ENCODE measurements at places on chromosomes 7 and 10.
A peak's percentile ranks its signal among the peaks of the same experiment; 100 is the strongest.

GRCh38 chr10:56561336-56561735 lies 200.3 kb upstream of the ZWINT start:
- DNase-seq = no peak

DNA sequence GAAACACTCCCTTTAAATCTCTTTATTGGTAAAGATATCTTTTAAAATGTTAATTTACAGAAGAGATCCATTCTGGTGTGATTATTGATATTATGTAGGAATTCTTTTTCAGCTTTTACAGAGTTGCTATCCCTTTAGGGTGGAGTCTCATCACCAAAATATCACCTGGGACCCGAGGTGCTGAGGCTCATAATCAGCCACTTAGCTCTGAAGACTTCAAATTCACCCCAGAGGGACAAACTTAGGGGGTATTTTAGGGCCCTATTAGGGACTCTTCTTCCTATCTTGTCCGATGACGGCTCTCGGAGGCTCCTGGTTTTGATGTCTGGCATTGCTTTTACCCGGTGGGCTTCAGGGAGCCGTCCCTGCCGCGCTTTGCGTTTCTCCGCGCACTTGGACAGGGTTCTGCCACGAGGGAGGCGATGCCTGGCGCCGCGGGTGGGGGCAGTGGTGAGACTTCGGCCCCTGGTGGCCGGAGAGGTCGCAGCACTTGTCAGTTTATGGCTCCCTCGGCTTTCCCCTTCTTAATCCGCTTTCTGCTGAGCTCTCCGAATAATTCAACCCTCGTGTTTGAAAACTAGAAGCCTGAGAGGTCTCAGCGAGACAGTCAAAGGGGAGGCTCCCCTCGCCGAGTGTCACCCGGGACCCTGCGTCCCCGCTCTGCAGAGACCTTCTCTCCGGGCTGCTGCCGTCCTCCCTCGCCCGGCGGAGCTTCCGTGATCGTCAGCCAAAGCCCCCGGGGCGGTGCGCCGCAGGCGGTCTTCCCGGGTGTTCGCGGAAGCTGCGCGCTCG lies 27.8 kb downstream of the RBM20 start:
- peak; percentile 78 for DNase-seq

DNA sequence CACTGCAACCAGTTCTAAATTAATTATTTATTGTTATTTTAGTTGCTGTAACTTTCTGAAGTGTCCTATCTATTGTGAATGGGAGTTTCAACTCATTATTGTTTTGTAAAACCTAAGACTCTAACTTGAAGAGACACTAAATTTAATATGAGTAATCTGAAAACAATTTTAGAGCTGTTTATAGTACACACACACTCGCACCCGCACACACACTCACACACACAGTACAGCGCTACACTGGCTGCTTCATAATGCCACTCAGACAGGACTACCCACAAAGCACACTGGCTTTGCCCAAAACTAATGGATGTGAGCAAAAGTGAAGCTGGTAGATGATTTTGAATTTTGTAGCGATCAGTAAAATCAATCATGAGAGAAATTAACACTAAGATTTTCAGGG lies 238.9 kb upstream of the ETV1 start:
- no peak for DNase-seq

DNA sequence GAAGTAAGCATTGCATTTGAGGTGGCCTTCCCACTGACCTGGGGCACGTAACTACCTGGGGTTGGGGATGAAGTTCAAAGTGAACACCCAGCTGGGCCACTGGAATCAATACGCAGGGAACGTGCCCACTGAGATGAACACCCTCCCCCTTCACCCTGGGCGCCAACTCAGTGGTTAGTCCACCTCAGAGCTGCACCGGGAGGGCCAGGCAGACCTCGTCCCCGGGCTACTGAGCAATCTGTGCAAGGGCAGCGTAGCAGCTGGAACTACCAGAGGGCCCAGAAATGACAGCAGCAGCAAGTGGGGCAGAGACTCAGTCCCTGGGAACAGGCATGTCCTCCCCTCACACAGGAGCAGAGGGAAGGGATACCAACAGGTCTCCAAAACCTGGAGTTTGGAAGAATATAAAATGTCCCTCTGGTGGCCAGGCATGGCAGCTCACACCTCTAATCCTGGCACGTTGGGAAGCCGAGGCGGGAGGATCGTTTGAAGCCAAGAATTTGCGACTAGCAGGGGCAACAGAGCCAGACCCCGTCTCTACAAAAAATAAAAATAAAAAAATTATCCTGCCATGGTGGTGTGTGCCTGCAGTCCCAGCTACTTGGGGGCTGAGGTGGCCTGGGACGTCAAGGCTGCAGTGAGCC lies 143.9 kb downstream of the SH3PXD2A start:
- no peak for DNase-seq

- DNase-seq = peak; percentile 54
Observed at GRCh38 chr7:41247143-41247865, 455.6 kb downstream of the INHBA start.

- DNase-seq = no peak
Observed at GRCh38 chr7:45153233-45153632, 4.4 kb upstream of the RAMP3 start.

GRCh38 chr10:75010373-75010772 lies 101.1 kb upstream of the SAMD8 start:
- DNase-seq = no peak

GRCh38 chr10:49129376-49129775 lies 4.4 kb downstream of the FAM170B start:
- no peak for DNase-seq

DNA sequence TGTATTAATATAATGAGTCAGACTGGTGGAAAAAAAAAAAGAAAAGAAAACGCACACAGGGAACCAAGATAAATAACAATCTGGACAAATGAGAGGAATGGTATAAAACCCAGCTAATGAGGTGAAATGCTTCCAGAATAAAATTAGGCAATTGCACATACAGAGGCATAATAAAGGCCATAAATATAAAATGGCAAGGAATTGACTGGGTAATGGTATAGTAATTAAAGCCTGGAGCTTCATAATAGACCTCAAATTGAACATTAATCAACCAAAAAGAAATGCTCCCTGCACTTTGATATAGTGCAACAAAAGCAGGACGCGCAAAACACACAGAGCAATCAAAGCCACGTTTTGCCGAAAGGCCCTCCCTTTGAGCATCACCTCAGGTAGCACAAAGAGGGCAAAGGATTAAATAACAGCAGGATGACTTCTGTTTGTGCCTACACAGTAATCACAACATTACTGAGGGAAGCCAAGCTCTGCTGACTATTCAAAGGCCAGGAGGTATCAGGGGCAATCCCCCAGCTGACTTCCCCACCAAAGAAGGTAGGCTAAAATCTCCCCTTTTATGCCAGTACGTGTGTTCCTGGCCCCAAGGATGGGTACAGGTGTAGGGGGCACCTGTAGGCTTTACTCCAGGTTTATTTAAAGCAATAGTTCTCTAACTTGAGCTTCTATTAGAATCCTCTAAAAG lies 343.7 kb downstream of the ELMO1 start:
- DNase-seq = no peak

DNA sequence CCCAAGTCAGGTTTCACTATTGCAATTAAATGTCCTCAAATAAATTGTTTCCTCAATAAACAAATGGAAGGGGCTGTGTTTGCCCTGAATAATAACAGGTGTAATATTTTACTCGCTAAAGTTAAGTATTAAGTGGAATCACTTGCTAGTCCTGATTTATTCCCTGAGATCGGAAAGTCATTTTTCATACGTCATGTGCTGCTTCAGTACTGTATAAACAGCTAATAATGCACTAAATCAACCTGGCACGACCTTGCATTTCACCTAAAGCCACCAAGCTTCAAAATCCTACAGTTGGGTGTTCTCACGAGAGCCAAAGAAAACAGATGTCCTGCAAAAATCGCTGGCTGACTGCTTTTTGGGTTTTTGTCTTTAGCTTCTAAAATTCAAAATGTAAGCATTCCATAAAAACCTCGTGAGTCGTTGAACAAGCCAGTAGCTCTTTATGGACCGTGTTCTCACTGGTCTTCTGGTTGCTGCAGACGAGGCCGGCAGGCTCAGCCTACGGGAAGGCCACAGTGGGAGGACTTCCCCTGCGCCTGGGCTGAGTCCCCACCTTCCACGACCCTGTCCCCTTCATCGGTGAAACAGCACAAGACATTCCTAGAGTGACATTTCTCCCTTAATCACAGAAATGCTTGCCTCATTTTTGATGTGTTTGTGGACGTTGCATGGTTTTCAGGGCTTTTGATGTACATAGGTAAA lies 17.9 kb upstream of the MNX1 start:
- DNase-seq = no peak

DNA sequence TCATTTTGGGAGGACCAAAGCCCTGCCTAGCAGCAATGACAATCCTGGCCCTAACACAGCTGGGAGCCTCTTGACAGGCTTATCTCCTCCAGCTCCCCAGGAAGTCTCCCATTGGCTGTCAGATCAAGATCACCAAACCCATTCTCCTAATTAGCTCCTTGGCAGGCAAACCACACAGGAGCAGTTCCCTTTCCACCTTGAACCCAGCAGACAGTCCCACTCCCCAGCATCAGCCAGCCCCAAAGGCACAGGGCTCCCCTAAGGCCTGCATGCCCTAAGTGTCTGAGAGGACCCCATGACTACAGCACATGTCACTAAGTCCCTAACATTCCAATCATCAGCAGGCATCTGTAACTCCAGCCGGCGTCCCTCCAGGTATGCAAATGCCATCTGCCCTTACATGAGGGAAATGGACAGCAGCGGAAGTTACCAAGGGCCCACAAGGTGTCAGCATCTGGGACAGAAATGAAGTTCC lies 348.5 kb downstream of the KCNMA1 start:
- DNase-seq = no peak

DNA sequence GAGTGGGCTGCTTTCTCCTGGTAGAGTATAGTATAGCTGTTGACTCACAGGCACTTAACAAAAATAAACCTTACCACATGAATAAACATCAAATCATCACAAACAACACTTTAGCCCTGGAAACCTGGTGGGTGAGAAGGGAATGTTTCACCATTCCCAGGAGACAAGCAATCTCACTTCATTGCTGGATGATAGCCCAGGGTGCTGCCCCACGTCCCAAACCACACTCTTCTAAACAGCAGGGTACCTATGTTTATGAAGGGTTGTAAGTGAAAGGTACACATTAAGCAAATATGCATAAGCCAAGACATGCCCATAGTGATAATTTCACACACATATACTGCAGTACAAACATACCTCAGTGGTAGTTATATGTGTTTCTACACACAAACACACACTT lies 276.2 kb downstream of the FGFR2 start:
- no peak for DNase-seq

DNA sequence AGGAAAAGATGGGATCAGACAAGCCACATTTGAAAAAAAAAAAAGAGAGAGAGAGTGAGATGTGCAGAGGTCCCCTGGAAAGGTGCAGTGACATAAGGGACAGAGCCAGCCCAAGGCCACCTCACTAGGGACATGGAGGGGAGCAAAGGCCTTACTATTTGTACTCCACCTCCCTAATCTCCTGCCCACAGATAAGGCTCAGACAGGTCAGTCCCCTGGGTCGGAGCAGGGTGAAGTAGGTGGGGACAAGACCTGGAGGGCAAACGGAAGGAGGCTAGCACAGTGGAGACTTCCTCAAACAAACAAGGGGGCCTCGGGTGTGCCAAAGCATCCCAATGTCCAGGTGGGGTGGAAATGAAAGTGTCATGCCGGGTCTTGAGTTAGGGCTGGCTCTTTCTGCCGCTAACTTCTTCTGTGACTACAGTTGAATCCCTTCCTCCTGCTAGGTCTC lies 7.0 kb downstream of the PRF1 start:
- no peak for DNase-seq

GRCh38 chr10:45375716-45376231 lies 1.8 kb downstream of the ALOX5 start:
- no peak for DNase-seq

DNA sequence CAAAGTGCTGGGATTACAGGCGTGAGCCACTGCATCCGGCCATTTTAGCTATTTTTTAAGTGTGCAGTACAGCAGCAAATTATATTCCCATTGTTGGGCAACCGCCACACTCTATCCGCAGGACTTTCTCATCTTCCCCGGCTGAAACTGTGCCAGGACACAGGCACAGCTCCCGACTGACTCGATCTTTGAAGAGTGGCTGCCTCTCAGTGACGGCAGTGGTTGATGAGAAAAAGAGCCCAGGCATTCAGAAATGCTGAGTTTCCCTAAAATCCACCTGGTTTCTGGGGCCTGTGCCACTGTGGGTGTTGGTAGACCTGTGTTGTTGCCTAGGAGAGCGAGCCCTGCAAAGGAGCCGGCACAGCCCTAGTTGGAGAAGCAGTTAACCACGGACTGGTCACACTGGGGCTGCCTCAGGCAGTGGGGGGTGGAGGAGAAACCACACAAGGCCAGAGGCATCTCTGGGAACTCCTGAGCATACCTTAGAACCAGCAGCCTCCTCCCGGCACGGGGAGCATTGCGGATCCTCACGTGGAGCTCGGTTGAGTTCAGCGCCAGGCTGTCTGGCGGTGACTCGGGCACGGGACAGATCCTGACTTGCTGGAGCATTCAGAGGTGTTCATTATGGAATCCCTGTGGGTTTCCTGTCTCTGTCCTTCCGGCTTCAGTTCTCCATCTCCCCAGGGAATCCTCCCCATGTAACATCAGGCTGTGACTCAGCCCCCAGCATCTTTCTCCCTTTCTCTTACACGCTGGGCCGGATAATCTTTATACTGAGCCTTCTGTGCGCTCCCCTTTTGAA lies 16.2 kb downstream of the PFKFB3 start:
- no peak for DNase-seq

GRCh38 chr7:135316648-135317313 lies 83.1 kb downstream of the STRA8 start:
- DNase-seq = no peak

GRCh38 chr10:103445767-103446567 lies 6.2 kb downstream of the CALHM2 start:
- no peak for DNase-seq

GRCh38 chr10:119903946-119904666 lies 11.6 kb downstream of the SEC23IP start:
- DNase-seq = no peak

DNA sequence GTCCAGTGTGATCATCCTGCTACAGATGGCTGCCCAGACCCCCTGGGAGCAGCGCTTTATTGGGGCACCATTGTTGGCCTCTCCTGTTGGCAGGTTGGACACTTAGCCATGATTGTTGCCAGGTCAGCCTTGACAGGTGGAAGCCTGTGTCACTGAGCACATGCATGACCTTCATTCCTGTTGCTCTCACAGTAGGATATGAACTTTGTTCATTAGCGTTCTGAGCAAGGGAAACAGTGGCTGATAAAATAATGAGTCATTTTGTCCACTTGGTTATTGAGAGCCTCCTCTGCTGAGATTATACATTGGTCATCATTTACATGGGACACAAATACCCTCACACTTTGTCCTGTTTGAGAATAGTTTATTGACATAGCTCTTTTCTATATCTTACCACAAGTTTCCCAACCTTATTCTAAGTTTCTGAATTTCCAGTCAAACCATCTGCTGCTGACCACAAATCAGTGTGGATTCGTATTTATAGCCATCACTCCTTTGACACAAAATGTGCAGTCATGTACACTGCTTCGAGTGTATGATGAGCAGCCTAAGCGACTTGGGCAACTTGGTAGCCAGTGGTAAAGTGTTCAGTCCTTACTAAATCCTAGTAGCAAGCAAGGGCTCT lies 102.6 kb downstream of the TPST1 start:
- no peak for DNase-seq

Measured in HCT116 (cell line).